Tongue (tissue), 3 donors: ENCODE measurements at places on chromosomes 5 and 9.
A peak's percentile ranks its signal among the peaks of the same experiment; 100 is the strongest.

- peak; percentile 56 for DNase-seq
Measured at GRCh38 chr5:109907731-109908130, 218.0 kb downstream of the MAN2A1 start.

- DNase-seq = peak; percentile 60
Measured at GRCh38 chr9:93387791-93388190, 63.7 kb upstream of the FAM120A start.

DNA sequence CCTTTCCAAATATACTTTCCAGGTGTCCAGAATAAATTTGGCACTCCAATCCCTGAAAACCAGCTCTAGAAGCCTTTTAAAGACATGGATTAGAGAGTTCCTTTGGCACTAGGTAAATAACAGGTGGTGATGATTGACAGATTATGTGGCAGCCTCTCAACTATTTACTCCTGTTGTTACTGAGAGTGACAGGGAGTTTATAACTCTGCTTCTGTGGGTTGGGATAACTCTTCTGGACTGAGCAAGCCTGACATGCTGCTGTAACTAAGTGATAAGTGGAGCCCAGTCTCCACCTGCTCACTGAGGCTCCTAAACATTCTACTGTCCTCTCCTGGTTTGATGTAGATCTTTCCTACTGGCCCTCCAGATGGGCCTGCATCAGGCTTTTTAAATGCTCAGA lies 693.2 kb upstream of the FTMT start:
- DNase-seq = peak; percentile 40

- DNase-seq = no peak
Measured at GRCh38 chr5:19241690-19242089, 746.3 kb downstream of the CDH18 start.

DNA sequence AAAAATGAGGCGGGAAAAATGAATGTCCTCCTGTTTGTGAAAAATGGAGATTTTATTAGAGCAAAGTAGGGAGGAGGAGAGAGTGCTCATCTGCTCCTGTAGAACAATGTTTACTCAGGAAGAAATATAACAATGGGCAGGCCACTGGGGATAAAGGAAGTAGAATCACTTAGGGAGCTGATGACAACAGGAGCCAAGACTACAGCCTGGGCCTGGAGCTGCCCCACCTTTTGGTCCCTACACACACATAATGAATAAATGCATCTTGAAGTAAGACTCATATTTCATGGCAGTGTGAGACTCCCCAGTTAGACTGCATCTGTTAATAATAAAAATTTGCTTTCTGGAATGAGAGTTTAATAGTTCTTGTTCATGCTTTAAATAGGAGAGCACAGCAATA lies 1939.8 kb downstream of the EFNA5 start:
- peak; percentile 1 for DNase-seq

DNA sequence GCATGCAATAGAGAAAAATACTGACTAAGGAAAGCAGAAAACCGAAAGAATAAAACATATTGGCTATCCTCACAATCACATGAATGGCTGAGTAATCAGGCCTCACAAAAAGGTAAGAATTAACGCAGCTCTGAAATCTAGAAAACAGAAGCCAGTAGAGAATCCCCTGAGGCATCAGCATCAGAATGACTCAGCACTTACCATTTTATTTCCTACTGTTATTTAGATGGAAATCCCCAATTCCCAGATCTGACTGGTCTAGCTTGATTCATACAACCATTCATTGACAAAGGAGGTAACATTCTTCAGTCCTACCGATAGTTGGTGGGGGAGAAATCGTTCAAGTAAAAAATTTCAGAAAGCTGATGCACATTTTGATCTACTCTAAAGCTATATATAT lies 1408.4 kb upstream of the WWC1 start:
- DNase-seq = no peak

DNA sequence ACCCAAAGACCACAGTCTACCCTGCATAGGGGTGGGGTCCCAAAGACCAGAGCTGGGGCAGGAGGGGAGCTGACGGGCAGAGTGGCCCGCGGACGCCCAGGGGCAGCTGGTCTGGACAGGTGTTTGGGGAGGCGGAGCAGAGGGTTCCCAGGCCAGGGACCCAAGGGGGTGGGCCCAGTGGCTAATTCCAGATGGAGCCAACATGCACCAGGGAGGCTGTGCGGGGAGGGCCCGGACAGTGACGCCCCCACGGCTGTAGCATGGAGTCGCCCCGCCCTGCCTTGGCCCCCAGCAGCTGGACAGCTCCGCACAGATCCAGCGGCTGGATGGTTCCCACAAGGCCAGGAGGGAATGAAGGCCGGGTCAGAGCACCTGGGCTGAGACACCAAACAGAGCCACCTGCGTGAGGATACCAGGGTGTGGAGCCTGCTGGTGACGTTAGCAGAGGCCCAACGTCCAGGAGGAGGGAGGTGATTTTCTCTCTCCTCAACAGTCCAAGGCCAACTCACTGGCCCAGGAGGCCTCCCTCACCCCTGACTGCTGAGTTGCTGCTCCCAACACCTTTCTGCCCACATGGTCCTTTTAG lies 55.3 kb upstream of the EGFL7 start:
- peak; percentile 59 for DNase-seq

DNA sequence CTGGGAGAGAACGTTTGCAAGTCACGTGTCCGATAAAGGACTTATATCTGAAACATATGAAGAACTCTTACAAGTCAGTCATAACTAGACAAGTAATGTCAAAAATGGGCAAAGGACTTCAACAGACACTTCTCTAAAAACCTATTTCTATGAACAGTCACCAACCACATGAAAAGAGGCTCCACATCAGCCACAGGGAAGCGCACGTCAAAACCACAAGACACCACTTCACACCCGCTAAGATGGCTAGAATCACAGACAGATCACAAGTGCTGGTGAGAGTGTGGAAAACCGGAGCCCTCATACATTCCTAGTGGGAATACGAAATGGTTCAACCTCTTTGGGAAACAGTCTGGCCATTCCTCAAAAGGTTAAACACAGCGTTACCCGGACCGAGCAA lies 11.5 kb upstream of the CARD9 start:
- DNase-seq = no peak

DNA sequence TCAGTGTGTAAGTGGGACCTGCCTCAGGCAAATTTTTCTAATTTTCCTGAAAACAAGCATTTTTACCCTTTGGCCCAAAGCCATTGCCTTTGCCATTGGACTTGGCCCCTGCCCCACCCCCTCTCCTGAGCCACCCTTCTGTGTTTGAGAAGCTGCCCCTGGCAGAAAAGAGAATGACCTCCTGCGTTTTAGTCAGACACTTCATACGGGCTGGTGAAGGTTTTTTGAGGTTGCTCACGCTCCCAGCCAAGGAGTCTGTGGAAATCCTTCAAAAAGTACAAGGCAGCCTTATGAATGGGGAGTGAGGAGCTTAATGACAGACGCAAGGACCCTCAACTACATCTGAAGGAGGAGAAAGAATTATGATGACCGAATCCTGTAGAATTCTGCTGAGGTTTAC lies 308.9 kb downstream of the SLIT3 start:
- DNase-seq = no peak

- no peak for DNase-seq
Measured at GRCh38 chr5:24480952-24481351, 163.8 kb downstream of the CDH10 start.

DNA sequence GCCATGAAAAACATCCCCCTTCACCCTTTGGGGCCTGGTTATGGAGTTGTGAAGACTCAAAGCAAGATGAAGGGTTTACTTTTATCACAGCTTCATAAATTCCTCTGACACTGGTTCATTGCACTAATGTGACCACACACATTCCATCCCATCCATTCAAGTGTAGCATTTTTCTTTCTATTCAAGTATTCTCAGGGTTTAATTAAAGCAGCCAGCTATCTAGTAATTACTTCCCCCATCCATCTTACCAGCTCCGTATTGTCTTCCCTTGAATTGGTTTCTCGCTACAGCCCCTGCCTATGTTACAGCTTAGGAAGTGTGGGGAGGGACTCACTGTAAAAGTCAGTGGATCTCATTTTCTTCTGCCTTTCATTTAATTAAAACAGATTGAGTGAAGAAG lies 387.0 kb upstream of the RFX3 start:
- no peak for DNase-seq

- no peak for DNase-seq
Measured at GRCh38 chr9:135619599-135619886, 19.8 kb downstream of the GLT6D1 start.

DNA sequence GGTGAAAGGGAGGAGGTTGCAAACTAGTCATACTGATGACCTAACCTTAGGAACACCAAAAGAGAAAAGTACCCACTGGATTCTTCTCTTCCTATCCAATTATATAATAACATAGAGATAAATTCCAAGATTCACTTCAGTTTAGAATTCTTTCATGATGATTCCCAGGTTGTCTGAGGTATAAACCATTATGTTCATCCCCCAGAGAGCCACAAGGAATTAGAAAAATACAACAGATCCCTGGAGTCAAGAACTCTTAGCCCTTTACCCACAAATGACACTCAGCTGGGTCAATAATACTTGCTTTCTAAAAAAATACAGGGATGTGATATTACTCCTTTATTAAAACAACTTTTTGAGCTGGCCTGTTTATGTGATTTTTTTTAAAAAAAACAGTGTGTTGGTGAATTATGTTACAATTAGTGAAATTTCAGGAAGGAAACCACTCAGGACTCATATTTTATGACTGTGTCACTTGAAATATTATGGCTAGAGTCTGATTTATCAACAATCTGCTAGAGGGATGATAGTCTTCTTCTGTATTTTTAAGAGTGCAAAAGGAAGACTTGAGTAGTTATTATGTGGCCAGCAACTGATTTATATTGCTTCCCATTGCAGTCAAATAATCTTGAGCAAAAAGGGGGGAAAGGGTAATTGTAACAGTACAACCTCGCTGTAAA lies 338.2 kb downstream of the NFIB start:
- no peak for DNase-seq

GRCh38 chr9:76729980-76730737 lies 34.1 kb upstream of the PCA3 start:
- DNase-seq = no peak

GRCh38 chr5:72841756-72842535 lies 25.5 kb downstream of the TNPO1 start:
- DNase-seq = no peak

- no peak for DNase-seq
Measured at GRCh38 chr5:140194662-140195061, 19.7 kb downstream of the CYSTM1 start.

GRCh38 chr5:178627259-178627598 lies 379 bp upstream of the CLK4 start:
- no peak for DNase-seq

DNA sequence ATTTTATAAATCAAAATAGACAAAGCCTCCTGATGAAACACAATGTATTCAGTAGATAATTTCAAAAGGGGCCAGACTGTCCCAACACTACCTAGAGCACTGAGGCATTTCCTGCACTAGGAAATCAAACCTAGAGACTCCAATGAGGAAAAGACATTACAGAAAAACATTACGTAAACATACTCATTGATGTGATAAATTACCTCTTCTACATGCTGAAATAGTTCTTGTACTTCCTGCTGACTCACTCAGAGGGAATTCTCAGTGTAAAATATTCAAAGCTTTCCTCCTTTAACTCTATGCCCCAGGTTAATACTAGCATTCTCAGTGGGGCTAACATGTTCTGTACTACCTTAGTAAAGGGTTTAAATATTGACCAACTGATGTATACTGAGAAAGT lies 178.0 kb downstream of the ESM1 start:
- no peak for DNase-seq

GRCh38 chr5:173554989-173555705 lies 61.3 kb downstream of the BOD1 start:
- DNase-seq = peak; percentile 42

DNA sequence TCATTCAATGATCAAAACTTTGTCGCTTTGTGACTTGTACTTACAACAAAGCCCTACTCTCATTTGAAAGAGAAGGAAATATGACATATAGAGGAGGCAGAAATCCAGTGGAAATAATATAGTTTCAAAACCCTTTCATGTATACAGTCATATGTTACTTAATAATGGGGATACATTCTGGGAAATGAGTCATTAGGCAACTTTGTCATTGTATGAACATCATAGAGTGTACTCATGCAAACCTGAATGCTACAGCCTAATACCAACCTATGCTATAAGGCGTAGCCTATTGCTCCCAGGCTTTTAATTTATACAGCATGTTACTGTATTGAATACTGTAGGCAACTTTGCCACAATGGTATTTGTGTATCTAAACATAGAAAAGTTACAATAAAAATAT lies 69.0 kb upstream of the SMC2 start:
- DNase-seq = no peak

DNA sequence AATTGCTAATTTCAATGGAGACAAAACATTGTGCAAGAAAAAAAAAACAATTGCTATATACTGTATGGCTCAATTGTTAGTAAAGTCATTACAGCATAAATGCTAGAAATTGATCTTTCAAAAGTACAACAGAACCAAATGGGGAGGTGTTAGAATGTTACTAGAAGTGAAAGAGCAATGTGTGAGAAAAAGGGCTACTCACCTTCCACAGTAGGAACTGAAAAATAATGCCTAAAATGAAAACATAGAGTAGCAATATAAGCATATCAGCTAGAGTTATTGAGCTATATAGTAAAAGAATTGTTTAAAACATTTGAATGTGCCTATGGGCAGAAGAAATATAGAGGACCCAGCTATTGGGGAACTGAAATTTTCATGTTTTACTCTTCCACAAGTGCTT lies 10.9 kb upstream of the RXFP3 start:
- DNase-seq = no peak

DNA sequence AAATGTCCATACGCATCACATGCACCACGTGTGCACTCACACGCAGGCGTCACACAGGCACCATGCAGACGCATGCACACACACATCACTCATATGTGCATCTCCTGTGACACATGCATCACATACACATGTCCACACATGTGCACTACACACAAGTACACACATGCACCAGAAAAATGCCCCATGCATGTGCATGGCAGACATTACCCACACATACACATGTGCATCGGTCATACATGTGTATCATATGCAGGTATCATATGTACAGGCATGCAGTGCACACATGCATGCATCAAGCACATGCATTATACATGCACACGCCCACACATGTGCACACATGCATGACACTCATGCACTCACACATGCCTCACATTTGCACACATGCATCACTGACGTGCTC lies 26.1 kb downstream of the ADAMTS2 start:
- DNase-seq = no peak

DNA sequence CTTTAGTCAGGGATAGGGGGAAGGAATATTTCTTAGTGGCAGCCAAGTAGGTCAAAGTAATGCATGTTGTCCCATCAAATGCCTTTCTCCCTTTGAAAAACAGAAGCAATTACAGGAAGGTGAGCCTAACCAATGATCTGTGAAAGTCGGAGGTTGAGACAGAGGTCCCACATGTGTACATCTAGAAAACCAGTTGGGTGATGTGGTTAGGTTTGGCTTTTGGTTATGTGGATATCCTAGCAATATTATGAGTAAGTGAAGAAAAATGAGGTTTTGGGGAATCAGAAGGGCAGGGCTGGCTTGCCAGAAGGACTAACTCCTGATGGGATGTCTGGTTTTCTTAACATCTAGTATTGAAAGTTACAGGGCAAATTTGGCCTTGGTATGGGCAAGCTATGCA lies 63.4 kb upstream of the PALM2AKAP2 start:
- DNase-seq = no peak

GRCh38 chr5:163385271-163385670 lies 52.1 kb upstream of the CCNG1 start:
- DNase-seq = peak; percentile 40
